ENCODE measurements at places on chromosomes 12 and 14. TPM values are rescaled to one million over a fixed set of nuclear protein-coding genes. Genes with fewer than 3 reads are reported as not detected.

The P2RX4 gene
- 34.1 TPM for polyA plus RNA-seq

The EPYC gene
- not detected for polyA plus RNA-seq

The ATL1 gene
- polyA plus RNA-seq, result 7.9 TPM

The TEX52 gene
- 0.89 TPM for polyA plus RNA-seq

The POU6F1 gene
- 7.1 TPM for polyA plus RNA-seq

The PAH gene
- polyA plus RNA-seq, result 64.0 TPM

The PLEKHD1 gene
- 4.6 TPM for polyA plus RNA-seq

DNA sequence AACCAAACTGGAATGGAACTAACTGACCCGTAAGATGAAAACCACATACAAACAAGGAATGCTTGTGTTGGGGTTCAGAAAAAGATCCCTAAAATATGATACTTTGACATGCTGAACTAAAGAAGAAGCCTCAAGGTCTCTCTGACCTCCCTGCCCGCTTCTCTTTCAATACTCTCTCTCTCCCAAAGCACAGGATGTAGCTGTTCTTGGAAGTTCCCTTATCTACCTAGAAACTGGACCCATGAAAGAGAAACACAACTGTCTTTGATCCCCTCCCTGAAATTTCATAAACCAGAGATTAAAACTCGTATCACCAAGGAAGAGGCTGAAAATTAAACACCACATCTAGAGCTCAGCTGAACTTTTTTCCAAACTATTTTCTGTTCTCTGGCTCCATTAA lies 76.7 kb upstream of the FERMT2 start:
- no peak for DNase-seq

GRCh38 chr12:3698218-3698974 lies 54.5 kb downstream of the CRACR2A start:
- DNase-seq, result no peak

- DNase-seq, result no peak
These were observed 30.6 kb upstream of the SLC2A3 start for GRCh38 chr12:7966563-7966962.

DNA sequence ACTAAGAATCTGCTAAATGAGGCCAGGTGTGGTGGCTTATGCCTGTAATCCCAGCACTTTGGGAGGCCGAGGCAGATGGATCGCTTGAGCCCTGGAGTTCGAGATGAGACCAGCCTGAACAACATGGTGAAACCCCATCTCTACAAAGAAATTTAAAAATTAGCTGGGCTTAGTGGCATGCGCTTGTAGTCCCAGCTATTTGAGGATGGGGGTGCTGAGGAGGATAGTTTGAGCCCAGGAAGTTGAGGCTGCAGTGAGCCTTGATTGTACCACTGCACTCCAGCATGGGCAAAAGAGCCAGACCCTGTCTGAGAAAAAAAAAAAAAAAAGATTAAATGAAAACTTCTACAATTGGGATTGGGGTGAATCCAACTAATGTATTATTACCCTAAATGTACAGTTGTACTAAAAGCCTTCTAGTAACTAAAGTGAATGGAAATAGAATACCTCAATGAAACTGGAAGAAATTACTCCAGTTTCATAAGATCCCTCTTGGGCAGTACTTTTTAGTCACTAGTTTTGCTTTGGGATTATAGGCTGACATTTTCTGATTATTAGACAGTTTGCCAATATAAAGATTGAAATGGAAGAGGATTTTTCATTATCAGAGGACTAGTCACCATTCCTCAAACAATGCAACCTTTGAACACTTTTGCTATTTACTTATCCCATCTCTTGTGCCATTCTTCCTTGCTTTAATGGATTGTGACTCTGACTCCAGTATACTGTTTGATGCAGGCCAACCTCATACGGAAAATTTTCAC lies 14.3 kb downstream of the COCH start:
- no peak for DNase-seq

- DNase-seq, result no peak
These were observed 427.4 kb downstream of the AACS start for GRCh38 chr12:125492354-125493270.

GRCh38 chr12:121209624-121210572 lies at the start of gene P2RX4:
P2RX4 (plus strand) TSS chr12:121210129; CDS start chr12:121210165, 36 bp downstream.
- peak; percentile 73 for DNase-seq

- peak; percentile 55 for DNase-seq
These were observed 1.4 kb upstream of the HSP90AA1 start for GRCh38 chr14:102088012-102088792.

GRCh38 chr14:79137045-79137430 lies 966.9 kb downstream of the NRXN3 start:
- no peak for DNase-seq

DNA sequence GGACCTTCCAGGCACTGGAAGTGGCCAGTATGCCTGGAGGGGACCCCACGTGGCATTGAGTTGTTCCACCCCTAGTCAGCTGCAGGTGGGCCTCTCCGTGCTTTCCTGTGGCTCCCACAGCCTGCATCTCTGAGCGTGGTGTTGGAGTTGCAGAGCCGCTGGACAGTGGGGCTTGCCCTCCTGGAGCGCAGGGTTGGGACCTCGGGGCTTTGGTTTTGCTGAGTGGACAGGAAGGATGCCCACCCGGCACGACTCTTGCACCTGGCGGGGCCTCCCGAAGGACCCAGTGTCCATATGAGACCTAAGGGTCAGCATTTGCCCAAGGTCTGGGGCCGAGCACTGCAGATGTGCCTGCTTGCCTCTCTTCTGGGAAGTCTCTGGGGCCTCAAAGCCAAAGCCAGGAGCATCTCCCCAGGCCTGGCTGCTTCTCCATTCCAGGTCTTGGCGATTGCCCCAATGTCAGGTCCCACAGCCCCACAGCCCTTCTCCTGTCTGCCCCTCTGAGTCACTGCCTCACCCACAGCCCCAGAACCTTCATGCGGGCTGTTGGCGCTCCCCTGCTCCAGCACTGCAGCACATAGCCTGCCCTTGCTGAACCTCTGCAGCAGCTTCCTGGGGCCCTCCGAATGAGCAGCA lies 1.5 kb downstream of the PACS2 start:
- no peak for DNase-seq

GRCh38 chr12:117235261-117235660 lies 45.0 kb upstream of the FBXO21 start:
- no peak for DNase-seq

DNA sequence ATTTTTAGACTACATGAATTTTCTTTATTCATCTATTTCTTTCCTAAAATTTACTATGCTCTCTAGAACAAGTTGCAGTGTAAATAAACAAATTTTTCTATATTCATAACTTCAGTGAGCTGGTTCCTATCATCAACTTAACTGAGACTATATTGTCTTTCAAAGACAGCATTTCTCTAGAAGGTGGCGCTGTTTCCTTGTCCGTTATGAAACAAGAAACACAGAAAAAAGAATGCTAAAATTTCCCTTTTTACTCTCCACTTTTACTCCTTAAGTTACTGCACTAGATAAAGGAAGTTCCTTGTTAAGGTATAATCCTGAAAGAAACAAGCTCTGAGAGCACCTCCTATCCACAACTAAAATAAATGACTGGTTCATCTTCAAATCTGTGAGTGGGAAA lies 8.2 kb upstream of the CLEC2A start:
- DNase-seq, result no peak

DNA sequence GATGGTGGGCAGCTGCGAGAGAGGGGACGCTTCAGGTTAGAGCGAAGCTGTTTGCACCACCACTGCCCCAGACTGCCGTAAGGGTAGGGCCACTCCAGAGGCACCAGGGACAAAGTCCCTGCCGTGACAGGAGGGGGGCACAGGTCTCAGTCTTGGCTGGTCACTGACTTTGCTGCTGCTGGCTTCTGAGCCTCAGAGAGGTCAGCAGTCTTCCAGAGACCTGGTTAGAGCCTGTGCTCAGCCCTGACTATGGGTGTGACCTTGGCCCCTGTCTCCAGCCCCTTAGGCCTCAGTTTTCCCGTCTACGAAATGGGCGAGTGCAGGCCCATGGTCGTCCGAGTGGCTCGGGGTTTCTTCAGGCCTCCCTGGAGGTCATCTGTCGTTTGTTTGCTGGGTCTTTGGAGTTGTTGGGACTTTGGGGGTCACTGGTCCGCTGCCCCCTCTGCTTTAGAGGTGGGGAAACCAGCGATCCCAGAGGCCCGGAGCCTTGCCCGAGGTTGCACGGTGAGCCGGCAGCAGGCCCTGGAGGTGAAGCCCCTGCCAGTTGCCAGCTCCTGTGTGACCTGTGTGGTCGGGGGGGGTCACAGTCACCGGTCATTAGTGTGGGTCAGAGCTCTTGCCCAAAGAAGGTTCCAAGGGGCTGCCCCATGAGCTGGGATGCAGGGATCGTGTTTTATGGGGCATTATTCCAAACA lies 15.3 kb downstream of the MEG3 start:
- DNase-seq, result no peak

DNA sequence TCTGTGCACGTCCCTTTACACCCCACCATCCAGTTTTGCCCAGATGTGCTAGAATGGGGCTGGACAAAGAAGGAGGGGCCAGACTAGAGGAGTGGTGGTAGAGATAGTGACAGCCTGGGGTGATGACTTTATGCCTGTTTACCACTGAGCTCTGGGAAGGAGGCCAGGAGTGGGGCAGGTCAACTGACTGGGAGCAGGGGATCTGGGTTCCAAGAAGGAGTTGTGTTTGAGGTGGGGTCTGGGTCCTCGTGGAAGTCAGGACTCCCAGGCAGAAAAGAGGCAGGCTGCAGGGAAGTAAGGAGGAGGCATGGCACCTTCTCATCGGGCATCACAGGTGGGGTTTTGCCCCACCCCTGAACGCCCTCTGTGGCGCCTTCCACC lies 315 bp downstream of the LTB4R2 start:
- no peak for DNase-seq

DNA sequence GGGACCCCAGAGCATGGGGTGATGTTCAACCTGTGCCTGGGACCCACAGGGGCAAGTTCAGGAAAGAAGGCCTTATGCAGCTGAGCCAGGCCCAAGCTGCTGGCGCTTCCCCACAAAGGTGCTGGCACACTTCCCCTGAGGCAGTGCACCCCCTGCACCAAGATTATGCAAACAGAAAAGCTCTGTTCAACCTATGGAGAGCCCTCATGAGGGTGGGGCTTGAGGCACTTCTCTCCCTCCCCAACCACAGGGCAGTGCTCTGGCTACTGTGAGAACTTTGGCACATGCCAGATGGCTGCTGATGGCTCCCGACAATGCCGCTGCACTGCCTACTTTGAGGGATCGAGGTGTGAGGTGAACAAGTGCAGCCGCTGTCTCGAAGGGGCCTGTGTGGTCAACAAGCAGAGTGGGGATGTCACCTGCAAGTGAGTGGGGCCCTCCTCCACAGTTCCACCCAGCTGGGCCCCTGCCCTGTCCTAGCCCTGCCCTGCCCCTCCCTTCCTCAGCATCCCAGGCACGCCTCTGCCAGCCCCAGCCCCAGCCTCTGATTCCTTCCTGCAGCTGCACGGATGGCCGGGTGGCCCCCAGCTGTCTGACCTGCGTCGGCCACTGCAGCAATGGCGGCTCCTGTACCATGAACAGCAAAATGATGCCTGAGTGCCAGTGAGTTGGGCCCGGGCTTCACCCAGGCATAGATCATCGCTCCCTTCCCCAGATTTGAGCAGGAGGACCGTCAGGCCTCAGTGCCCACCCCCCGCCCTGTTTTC lies 5.5 kb upstream of the NXPH4 start:
- DNase-seq, result no peak

DNA sequence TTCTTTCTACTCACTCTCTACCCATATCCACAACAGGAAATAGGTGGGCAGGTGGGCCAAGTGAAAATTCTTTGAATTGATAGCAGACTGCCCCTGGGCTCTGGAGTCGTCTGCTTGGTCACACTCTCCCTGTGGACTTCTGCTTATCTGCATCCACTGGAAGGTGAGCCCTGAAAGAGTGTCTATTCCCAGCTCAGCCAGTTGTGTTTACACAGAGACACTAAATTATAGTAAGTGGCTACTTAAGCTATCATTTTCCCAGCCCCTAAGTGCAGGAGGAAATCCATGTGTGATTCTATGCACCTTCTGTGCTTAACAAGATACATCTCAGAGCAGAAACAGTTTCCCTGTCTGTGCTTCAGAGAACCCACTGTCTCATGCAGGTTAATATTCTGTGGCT lies 338.4 kb downstream of the FUT8 start:
- DNase-seq, result no peak

GRCh38 chr14:26773906-26774593 lies 176.2 kb upstream of the NOVA1 start:
- DNase-seq, result no peak

GRCh38 chr12:51944608-51945233 lies 6.8 kb upstream of the ACVR1B start:
- DNase-seq, result no peak

DNA sequence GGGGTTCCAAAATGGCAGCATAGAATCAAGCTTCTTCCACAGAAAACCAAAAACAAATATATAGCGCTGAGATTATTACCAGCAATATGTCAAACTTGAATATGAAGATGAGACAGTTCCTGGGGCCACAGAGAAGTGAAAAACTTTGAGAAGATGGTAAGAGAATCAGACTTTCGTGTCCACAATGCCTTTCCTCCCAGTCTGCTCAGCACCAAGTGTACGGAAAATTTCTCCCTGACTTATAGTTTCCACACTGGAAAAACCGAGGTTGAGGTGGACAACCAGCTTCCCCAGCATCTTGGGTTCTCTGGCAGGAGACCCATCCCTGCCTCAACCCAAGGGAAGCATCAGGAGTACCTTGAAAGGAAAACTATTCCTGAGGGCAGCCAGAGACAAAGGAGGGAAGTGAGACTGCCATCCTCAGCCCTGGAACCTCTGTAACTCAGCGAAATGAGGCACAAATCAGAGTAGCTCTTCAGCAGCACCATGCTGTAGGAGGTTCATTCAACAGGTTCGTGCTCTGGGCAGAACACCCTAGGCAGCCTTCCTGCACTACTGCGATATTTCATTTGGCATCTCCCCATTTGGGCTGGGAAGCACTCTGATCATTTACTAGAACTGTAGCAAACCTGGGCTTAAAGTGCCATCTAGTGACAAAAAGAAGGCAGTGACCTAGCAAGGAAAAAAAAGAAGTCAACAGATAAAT lies 52.4 kb upstream of the CAPRIN2 start:
- no peak for DNase-seq

- DNase-seq, result no peak
These were observed 8.6 kb downstream of the CIPC start for GRCh38 chr14:77106666-77107065.

- no peak for DNase-seq
These were observed 42.2 kb upstream of the TBX3 start for GRCh38 chr12:114726092-114726710.

All from renal cortex interstitium (tissue), 15 donors.